ENCODE measurements at places on chromosomes 7 and 10. TPM values are rescaled to one million over a fixed set of nuclear protein-coding genes. Genes with fewer than 3 reads are reported as not detected.

DNA sequence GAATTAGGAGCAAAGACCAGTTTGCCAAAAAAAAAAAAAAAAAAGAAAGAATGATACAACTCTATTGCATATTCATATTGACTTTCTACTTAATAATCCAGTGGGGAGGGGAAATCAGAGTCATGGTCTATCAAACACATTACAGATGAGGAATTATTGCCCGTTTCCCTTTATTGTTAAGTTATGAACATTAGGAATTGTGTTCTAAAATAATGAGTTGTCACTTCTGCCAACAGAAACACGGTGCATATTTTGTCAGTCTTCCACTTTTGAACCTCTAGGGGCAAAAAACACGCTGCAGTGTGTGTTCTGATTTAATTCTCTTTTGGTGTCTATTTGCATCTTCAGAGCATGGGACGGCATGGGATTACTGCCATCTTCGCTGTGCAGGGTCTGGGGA is 115.7 kb upstream of the RHOBTB1 start:
- no peak for DNase-seq

- no peak for DNase-seq
Measured at GRCh38 chr7:51144178-51144577, 172.4 kb downstream of the COBL start.

- DNase-seq: no peak
Measured at GRCh38 chr7:27547401-27547800, 115.3 kb downstream of the HIBADH start.

- no peak for DNase-seq
Measured at GRCh38 chr10:109866995-109867635, 56.2 kb downstream of the XPNPEP1 start.

The ELN gene
- total RNA-seq: 51.6 TPM

The CYP3A5 gene
- not detected for total RNA-seq

Data from left ventricle myocardium inferior (tissue), 1 donor.